ENCODE measurements at places on chromosomes 1 and 21.

GRCh38 chr1:244138399-244138798, 87.3 kb downstream of the ZBTB18 start:
- DNase-seq: no peak

GRCh38 chr1:43232074-43232473, 37.7 kb upstream of the TMEM125 start:
- no peak for DNase-seq

DNA sequence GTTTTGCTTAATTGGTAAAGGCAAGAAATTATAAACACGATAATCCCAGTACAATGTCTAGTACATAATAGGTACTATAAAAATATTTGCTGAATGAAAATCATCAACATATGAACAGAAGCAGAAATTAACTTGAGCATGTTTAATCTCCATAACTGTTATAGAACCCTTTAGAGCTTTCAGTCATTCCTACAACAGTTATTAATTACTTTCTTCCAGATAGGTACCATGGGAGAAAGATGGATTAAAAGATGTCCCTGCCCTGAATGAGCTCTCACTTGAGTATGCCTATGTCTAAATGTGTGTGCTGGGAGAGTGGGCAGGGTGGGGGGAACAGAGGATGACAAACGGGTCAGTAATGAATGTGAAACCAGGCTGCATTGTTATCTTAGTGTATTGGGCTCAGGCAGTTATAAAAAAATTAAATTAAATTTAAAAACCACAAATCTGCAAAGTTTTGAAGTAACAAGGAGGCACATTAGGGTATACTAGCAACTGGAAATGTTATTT, 2.4 kb downstream of the EPS15 start:
- no peak for DNase-seq

GRCh38 chr1:203324105-203325025, 19.0 kb downstream of the BTG2 start:
- DNase-seq: no peak

DNA sequence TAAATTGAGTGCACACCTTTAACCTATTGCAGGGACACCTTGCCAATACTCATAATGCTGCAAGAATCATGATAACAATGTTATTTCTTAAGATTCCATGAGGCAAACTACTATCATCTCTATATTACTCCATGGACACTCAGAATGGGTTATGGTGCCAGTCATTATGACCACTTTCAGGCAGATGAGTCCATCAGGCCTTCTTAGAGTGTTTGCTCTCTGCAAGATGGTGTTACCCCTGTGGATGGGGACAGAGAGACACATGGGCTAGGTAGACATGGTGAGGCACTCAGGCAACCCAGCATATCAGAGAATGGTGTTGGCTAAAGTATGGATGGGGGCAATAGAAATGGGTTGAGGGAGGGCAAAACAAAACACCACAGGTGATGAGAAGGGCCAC, 59.7 kb downstream of the XCL2 start:
- no peak for DNase-seq

GRCh38 chr1:82565146-82565545, 764.4 kb downstream of the ADGRL2 start:
- peak; percentile 23 for DNase-seq

- no peak for DNase-seq
Measured at GRCh38 chr1:108089477-108089876, 110.7 kb downstream of the SLC25A24 start.

DNA sequence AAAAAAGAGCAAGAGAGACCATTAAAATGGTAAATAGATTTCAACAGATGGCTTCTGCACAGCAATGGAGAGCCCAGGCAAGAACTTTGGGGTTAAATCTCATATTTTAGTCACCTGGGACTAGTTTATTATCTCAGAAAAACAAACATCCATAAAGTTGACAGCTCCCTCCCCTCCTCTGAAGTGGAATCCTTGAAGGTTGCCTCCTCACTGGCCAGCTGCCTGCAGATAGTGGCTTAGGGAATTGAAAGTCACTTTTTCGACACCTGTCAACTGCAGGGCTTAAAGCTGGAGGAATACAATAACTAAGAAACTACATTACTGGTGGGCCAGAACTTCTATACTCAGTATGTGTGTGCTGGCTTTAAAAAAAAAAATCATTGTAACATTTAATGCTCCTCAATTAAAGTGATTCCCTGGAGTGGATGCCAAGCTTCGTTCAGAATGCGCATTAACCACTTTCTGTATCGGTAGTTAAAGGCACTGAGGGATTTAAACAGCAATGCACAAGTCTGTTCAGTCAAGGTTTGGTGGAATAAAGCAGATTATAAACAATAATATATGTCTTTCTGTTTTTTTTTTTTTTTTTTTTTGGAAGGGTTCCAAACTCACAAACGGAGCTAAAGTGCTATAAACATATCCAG, 52.5 kb downstream of the LHX4 start:
- DNase-seq: peak; percentile 28

- DNase-seq: no peak
Measured at GRCh38 chr1:90534663-90535295, 182.3 kb downstream of the BARHL2 start.

GRCh38 chr21:42142627-42143026, 71.5 kb downstream of the UMODL1 start:
- DNase-seq: no peak

GRCh38 chr1:111476761-111477309, 3.1 kb downstream of the C1orf162 start:
- DNase-seq: no peak

GRCh38 chr1:54329312-54330003, 76.7 kb downstream of the SSBP3 start:
- no peak for DNase-seq

DNA sequence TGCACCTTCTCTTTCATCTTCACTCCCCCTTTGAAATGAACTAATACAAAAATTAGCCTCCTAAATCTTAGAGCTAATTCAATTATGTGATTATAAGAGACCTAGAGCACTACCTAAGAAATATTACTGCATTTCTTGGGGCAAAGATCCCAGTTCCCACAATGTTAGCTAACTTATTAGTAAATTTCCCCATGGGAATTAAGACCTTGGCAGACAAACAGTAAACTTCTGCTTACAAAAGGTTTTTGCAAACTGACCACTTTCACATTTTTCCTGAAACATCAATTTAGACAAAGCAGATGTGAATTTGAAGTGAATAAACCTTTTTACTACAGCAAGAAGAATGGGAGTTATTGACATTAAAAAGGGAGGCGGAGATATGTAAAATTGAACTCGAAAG, 34.6 kb upstream of the LHX8 start:
- no peak for DNase-seq

- DNase-seq: no peak
Measured at GRCh38 chr1:243758647-243759046, 91.4 kb downstream of the AKT3 start.

- DNase-seq: no peak
Measured at GRCh38 chr1:234281826-234282489, 91.3 kb upstream of the COA6 start.

- no peak for DNase-seq
Measured at GRCh38 chr1:186681121-186681520, 898 bp upstream of the PTGS2 start.

GRCh38 chr1:154747740-154748404, 122.2 kb downstream of the KCNN3 start:
- peak; percentile 91 for DNase-seq

Measured in SJCRH30 (cell line).